GM04504 (cell line): ENCODE measurements at places on chromosomes 16 and 17.

DNA sequence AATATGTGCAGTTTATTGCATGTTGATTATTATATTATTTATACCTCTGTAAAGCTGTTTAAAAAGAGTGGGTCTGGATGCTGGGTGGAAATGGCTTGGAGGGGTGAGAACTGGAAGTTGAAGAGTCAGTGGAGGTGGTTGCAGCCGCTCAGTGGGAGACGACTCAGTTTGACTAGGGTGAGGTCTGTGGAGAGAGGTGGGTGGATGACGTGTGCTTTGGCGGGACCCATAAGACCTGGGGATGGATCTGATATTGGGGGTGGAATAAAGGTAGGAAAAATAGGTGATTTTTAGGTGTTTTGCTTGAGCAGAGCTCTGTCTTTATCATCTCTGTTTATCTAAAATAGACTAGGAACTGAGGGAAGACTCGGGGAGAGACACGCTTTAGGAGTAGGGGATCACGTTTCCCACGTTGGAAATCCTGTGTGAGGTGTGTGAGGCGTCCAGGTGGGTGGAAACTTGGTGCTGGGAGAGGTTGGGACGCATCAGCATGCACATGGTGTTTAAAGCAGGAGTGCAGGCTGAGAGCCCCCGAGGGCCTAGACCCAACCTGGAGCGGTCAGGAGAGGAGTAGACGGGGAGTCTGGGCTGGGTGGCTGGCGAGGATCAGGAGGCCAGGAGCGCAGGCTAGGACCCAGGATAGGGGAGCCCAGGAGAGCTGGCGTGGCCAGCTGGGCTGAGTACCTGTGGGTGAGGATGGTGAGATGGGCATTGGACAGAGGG, 17.2 kb downstream of the NT5M start:
- no peak for DNase-seq

DNA sequence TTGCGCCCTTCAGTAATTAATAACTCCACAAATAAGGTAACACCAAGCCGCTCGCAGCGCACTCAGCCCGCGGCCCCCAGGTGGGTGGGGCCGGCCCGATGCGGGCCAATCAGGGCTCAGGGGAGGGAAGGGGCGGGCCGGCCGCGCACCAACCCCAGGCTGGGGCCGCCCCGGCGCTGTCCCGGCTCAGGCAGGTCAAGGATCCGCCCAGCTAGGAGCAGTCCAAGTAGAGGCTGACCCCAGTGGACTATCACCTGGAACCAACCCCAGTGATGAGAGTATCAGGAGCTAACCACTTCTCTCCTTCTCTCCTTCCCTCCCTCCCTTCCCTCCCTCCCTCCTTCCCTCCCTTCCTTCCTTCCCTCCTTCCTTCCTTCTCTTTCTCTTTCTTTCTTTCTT, 110.8 kb downstream of the C16orf78 start:
- no peak for DNase-seq

- no peak for DNase-seq
Observed at GRCh38 chr16:23506606-23506994, 3.7 kb downstream of the GGA2 start.

- no peak for DNase-seq
Observed at GRCh38 chr16:62225675-62226074, 189.4 kb upstream of the CDH8 start.

DNA sequence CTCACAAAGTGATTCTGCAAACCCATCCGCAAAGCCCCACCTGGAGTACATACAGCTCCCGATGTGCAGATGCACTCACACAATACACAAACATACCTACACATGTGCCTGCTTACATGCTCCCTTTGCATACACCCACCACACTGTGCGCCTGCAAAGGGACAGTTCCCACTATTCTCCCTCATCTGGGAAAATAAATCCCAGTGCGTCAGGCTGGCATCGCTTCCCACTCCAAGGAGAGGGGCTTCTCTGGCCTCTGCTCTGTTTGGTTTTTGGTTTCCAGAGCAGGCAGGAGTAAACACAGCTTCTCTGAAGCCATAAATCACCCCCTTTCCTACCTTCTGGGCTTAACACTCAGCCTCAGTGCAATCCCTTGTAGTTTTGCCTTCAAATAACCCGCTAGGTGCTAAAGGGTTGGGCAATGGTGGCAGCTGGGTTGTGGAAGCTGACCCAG, 14.7 kb downstream of the HOXB4 start:
- DNase-seq: no peak

GRCh38 chr16:30786115-30786935, 680 bp downstream of the ZNF629 start:
- DNase-seq: no peak

DNA sequence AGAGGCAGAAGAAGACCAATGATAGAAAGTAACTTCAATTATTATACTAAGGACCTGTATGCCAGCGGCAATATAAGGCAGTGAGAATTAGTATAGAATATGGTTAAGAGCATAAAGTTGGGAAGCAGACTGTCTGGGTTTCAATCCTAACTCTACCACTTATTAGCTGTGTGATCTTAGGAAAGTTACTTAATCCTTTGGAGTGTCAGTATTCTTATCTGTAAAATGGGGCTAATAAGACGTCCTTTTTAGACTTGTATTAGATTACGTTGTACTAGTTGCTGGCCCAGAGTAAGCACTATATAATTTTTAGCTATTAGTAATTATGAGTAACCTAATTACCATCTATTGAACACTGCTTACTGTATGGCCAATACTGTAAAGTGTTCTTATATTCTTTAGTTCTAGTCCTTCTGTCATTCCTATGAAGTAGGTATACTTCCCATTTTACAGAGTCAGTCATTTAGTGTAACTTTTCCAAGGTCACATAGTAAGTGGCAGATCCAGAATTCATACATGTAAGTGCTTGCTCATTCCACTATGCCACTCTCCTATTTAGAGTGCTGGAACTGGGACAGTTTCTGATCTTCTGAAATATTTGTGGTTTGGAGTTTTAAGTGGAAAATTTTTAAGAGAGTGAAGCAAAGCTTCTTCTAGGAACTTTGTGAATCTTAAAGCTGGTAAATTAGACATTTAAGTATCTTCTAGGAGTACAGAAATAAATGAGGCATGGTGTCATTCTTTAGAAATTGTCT, 22.5 kb downstream of the HEATR9 start:
- peak; percentile 11 for DNase-seq

DNA sequence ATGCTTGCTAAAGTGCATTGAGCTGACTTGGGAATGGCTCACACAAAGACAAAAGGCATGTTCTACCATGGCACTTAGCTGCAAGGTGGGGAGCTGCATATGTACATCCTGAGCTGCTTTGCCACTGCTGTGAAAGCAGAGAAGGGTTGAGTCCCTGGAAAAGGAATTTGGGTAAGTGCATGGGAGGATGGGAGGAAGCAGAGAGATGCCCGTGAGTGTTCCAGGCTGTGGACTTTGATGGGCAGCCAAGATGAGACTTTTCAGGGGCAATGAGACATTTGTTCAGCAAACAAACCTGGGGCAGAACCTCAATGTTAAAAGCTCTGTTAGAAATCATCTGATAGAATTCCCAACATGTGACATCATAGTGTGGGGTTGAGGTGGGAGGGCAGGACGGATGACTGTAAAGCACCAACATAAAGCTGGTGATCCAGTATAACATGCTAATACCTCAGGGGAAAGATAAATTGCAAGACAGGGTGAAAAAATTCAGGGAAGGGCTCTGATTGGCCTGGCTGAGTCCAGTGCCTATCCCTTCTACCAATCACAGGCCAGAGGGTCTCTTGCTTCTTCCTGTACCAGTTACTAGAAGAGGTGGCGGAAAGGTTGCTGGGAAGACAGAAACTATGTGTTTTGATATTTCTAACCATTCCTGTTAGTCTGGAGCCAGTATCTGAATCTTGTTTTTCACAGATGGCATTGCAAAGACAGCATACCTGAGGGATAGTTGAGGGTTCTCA, 163.2 kb downstream of the UTP18 start:
- DNase-seq: no peak

DNA sequence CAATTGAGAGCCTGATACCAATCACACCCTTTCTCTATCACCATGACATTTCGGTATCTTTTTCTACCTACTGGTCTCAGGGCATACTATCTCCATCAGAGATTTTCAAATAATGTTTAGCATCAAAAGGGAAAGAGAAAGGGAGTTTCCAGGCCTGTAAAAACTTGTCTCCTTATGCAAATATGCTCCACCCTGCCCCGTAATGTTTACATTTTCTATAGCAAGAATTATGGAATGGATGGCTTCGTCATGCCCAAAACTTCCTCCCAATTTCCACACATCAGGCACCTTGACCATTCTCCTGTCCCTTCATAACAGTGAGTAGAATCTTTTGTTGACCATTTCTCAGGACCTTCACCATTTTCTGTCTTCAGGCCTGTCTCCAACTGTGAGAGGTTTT, 30.9 kb upstream of the HLF start:
- DNase-seq: no peak

DNA sequence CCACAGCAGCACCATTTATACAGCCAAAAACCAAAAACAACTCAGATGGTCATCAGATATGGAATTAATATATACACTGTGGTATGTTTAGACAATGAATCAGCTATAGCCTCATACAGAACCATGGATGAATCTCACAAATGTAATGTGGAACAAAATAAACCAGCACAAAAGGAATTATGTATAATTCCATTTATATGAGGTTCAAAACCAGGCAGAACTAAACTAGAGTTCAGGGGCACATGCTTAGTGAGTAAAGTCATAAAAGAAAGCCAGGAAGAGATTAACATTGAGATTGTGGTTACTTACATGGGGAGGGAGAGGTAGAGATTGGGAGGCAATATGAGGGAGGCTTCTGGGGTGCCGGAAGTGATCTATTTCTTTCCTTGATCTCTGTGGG, 231.1 kb downstream of the COPRS start:
- DNase-seq: peak; percentile 25

GRCh38 chr17:37067555-37068111, 118.9 kb downstream of the AATF start:
- peak; percentile 67 for DNase-seq
